ENCODE measurements at places on chromosomes 3 and 15.

DNA sequence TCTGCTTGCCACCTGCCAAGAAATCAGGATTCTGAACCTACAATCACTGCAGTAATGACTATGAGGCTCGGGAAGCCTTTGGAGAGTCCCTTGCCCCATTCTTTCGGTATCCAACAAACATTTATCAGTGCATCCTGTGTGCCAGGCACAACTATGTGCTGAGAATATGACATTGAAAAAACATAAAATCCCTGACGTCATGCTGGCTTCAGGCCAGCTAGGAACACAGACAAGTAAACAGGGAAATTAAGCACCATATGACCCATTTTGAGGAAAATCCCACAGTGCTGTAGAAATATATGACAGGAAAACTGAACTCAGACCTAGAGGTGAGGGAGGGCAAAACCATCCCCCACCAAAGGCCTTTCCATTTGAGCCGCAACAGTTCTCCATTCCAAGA, 34.1 kb upstream of the DET1 start:
- DNase-seq = no peak

GRCh38 chr3:131723343-131723742, 220.6 kb upstream of the MRPL3 start:
- DNase-seq = no peak

- DNase-seq = peak; percentile 89
Measured at GRCh38 chr3:157445857-157446256, 9.2 kb downstream of the PTX3 start.

DNA sequence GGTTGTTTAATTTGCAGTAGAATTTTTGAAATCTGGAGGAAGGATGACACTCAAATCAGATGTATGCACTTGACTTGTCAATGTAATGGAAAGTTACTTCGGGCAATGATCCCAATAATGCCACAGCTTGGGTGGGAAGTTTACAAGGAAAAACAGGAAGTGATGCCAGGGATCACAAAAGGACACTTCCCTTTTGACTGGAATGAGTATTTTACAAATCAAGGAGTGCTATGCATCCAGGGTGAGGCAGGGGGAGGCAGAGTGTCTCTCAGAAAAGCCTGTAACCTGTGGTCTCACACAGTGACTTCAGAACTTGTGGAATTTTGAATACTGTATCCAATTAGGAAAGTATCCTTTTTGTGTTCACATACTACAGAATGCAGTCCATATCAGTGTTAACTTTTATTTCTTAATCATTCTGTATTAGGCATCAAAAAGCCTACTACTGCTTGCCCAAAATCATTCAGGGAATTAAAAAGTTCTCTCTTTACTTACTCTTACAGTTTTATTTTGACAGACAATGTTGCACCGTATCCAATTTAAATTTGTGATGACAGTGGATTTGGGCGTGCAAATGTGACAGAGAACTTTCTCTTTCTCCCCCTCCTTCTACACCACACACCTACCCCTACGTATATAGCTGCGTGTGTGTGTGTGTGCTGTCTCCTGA, 445.1 kb downstream of the MECOM start:
- peak; percentile 92 for DNase-seq

- DNase-seq = peak; percentile 17
Measured at GRCh38 chr3:174438501-174439145, 420.5 kb upstream of the NAALADL2 start.

DNA sequence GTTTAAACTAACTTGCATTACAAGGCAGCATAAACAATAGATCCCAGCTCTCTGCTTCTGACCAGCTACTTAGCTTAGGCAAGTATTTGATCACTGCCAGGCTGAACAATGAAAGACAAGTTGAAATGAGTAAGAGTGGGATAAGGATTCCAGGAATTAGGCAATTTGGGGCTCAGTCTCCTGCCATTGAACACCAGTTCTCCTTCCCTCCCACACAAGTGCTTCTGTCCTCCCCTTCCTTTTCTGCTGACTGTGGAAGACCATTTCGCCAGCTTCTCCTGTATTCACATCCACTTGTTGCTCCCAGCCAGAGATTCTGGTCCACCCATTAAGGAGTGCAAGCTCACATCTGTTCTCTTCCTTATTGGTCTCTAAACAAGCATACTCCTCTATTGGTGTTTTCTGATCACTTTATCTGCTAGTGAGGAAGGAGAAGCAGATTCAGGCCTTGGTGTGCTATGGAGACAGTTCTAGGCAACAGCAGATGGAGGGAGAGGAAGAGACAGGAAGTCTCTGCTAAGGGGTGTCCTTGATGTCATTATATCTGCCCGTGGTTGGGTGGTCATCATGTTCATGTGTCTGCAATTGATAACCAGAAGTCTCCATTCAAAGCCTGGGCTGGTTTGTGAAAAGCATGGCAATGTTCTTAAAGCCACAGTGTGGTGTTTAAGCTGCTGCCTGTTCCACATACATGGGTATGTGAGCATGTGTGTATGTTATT, 121.5 kb downstream of the PLCL2 start:
- DNase-seq = peak; percentile 48

DNA sequence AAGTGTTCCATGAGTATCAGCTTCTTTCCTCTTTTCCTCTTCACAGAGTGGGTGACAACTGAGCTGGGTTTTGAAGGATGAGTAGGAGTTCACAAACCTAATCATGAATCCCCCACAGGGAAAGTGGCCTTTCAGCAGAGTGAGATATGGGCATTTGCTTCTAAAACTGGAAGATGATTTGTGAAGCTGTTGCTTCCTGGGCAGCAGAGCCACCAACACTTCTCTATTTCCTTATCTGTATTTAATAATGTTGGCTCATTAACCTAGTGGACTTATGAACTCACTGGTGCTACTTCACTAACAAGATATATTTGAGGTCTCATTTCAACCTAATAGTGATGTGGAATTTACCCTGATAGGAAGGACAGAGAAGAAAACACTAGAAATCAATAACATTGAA, 152.8 kb downstream of the SYNPR start:
- no peak for DNase-seq

DNA sequence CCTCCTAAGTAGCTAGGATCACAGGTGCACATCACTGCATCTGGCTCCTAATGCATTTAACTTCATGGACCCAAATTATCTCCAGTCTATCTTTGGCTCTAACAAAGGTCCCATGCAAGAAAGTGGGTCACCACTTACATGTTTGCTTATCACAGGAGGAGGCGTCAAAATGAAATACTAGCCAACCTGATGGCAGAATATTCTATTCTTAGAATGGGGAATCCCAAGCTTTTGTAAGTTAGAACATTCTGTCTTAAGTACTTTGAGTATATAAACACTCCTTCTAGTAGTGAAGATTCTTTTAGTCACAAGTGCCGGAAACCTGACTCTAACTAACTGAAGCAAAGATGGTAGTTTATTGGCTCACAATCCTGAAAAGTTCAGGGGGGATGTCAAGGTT, 72.0 kb upstream of the ADAMTS9 start:
- no peak for DNase-seq

DNA sequence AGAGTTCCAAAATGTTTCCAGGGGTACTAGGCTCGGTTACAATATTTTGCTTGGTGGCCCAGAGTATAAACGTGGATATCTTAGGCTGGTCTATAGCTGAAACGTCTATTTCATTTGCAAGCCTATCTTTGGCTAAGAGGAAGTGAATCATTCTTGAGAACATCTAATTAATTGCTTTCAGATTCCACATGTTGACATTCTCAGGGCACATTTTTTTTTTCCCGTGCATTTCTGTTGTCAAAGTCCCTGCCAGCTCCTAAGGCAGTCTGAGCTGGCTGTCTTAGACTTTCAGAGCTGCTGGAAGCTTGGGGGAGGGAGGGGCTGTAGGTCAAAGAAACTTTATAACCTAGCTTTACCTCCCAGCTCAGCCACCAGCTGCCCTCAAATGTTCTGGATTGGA, 23.2 kb upstream of the LAMP3 start:
- peak; percentile 83 for DNase-seq

DNA sequence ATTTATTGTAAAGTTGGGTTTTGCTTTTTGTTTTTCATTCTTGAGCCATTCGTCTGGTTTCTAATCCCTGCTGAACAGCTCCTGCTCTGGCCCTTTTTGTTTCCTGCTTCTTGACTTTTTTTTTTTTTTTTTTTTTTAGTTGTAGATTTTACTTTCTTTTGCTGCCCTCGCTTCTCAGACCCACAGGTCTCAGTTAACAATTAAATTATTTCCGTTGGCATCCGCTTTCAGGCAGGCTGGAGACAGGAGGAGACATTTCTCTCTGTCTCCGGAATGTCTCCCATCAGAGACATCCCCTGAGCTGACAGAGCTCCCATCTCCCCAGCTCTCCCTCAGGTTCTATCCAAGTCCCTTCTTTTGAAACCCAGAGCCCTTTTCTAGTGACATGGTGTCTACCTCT, 68.6 kb downstream of the SLC6A6 start:
- DNase-seq = no peak

- peak; percentile 37 for DNase-seq
Measured at GRCh38 chr3:156718622-156719306, 44.4 kb downstream of the TIPARP start.

- DNase-seq = no peak
Measured at GRCh38 chr15:43268111-43269105, 1.7 kb upstream of the TGM5 start.

- DNase-seq = peak; percentile 72
Measured at GRCh38 chr3:23580096-23580713, 225.6 kb upstream of the UBE2E1 start.

DNA sequence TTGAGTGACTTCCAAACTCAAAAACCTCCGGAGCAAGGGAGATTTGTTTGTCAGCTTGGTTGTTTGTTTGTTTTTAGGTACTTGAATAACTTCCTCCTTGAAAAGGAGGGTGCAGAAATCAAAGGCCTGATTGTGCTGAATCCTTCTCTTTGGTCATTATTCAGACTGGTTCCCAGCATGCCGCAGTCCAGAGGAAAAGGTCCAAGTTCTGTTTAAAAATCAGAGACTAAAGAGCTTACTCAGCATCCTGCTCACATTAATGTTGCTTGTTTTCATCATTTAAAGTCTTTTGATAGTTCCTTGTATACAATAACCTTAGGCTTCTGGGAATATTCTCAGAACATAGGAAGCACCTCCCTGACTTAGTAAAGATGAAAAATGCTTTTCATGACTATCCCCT, 982 bp upstream of the SCG3 start:
- DNase-seq = no peak

- no peak for DNase-seq
Measured at GRCh38 chr15:74314795-74315438, 52.5 kb downstream of the CYP11A1 start.

DNA sequence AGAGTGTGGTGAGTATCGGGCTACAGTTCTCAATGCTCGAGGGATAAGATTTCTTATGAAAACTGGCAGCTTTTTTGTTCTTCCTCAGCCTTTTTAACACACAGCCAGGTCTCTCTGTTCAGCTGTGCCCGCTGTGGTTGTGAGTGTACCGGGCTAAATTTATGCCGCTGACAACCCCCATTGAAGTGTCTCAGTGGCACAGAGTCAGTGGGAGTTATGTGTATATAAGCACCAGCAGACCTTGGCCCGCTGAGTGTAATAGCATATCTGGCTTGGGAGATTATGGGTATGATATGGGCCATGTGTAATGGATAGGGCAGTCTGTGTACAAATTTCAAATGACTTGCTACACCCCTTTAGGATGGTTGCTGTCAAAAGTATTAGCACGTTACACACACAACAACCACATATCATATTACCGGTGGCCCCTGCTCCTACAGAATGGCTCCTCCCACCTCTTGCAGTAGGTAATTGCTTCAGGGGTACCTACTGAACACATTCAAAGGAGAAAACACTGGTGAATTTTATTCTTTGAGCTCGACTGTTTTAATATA, 26.9 kb upstream of the NR2F2 start:
- no peak for DNase-seq

GRCh38 chr3:43692085-43692855, 1.5 kb downstream of the ABHD5 start:
- DNase-seq = no peak

DNA sequence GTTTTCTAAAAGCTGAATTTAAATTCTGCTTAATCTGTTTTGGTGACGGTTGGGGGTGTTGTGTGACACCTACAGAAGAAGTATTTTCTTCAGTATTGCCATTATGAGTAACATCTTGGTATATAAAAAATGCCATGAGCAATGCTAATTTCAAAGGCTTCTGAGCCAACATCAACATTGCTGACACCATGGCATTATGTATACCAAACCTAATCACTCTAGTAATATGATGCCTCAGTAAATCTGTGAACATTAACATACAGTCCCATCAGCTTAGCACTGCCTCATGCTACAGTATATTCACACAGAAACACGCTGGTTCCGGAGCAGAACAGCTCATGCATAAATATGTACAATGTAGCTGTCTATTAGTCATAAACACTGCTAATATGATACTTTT, 75.8 kb downstream of the ZPLD1 start:
- peak; percentile 1 for DNase-seq

- no peak for DNase-seq
Measured at GRCh38 chr3:159236321-159236720, 434.5 kb downstream of the MFSD1 start.

DNA sequence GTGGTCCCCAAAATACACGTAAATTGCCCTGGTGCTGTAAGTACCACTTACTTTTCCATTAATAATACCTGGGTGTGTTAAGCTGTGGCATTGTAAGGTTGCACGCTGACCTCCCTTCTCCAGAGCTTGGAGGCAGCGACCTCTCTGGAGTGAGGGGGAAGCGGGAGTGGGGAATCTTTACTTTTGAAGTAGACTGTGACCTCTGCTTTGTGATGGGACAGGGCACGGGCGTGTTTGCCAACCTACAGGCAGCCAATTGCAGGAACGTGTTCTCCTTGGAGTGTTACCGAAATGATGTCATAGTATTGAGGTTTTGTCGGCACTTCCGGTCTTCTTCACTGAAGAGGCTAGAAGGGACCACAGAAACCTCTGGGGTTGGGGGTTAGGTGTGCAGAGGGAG, 227.3 kb upstream of the C2CD4B start:
- DNase-seq = peak; percentile 35

DNA sequence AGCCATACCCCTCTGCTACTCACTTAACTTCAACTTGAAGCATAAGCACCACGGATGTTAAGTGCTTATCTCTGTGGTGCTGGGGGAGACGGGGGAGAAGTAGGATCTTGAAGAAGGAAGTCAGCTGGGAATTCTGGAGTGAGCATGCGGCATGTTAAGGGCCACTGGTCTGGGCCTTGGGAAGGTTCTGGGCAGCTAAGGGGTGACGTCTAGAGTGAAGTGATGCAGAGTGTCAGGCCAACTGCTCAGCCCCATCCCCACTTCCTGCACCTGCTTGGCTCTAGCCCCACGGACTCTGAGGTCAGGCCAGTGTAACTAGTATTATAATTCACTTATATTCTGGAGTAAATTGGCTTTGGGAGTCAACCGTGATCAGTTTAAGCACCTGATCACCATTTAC, 228.6 kb downstream of the FMN1 start:
- no peak for DNase-seq

- peak; percentile 73 for DNase-seq
Measured at GRCh38 chr15:67085818-67086636, 20.6 kb downstream of the SMAD3 start.

Measured in cardiac fibroblast (primary cell).